ENCODE measurements at places on chromosomes 13 and 19. TPM values are rescaled to one million over a fixed set of nuclear protein-coding genes. Genes with fewer than 3 reads are reported as not detected.

The F10 gene
- not detected for total RNA-seq

The ELSPBP1 gene
- total RNA-seq: not detected

The CYP2F1 gene
- not detected for total RNA-seq

The PSG1 gene
- not detected for total RNA-seq

The PSG6 gene
- total RNA-seq: not detected

The ADGRE3 gene
- total RNA-seq: not detected

The RLN3 gene
- total RNA-seq: not detected

The WDR87 gene
- not detected for total RNA-seq

The CDC16 gene
- total RNA-seq: 79.1 TPM

The GNG7 gene
- 0.22 TPM for total RNA-seq

The SIAH3 gene
- 0.10 TPM for total RNA-seq

The FGF22 gene
- total RNA-seq: not detected

The SMIM7 gene
- total RNA-seq: 59.1 TPM

The KLF1 gene
- total RNA-seq: 0.41 TPM

The MLLT1 gene
- 45.6 TPM for total RNA-seq

The KLK15 gene
- not detected for total RNA-seq

The FAM187B gene
- not detected for total RNA-seq

The CCDC70 gene
- not detected for total RNA-seq

The ADM5 gene
- 3.9 TPM for total RNA-seq

The ZNF440 gene
- total RNA-seq: 11.9 TPM

The C1QTNF9 gene
- total RNA-seq: not detected

The ZNF211 gene
- total RNA-seq: 14.4 TPM

The LIG4 gene
- total RNA-seq: 12.9 TPM

The CPB2 gene
- total RNA-seq: not detected

The CACTIN gene
- 35.4 TPM for total RNA-seq

The TMC4 gene
- 4.9 TPM for total RNA-seq

The SUPT5H gene
- 181 TPM for total RNA-seq

The RUBCNL gene
- 2.3 TPM for total RNA-seq

The B9D2 gene
- 11.1 TPM for total RNA-seq

The NKPD1 gene
- 0.22 TPM for total RNA-seq

The PEAK3 gene
- total RNA-seq: 1.2 TPM

The MEDAG gene
- total RNA-seq: not detected

The ACER1 gene
- total RNA-seq: 0.76 TPM

Data from T-helper 1 cell treated with Interleukin-12 subunit alpha and Interleukin-12 subunit beta and Interleukin-4 antibody, amounts not matched to agents 30 ng/mL and 1 ng/mL, for 36 hours (primary cell).